Activated CD8-positive, alpha-beta memory T cell treated with anti-CD3 and anti-CD28 coated beads, Interleukin-2, amount 10 ng/mL, durations not matched to agents 7 days and 5 days (primary cell): ENCODE measurements at places on chromosomes 12 and 14. TPM values are rescaled to one million over a fixed set of nuclear protein-coding genes. Genes with fewer than 3 reads are reported as not detected.

- no peaks in the 10 kb centered on the region for H3K36me3 ChIP-seq
- peaks cover 45% of the 10 kb centered on the region for H3K4me1 ChIP-seq
- H3K27ac ChIP-seq = peak overlapping the region; percentile 80
- peak; percentile 80 for DNase-seq
These were observed 81.6 kb downstream of the ITPK1 start for GRCh38 chr14:93033983-93034670.

GRCh38 chr12:30982413-30982812 is 55.9 kb downstream of the TSPAN11 start:
- no peak overlapping the region for H3K4me3 ChIP-seq
- DNase-seq = no peak
- no peaks in the 10 kb centered on the region for H3K4me1 ChIP-seq
- H3K27me3 ChIP-seq = no peaks in the 10 kb centered on the region

DNA sequence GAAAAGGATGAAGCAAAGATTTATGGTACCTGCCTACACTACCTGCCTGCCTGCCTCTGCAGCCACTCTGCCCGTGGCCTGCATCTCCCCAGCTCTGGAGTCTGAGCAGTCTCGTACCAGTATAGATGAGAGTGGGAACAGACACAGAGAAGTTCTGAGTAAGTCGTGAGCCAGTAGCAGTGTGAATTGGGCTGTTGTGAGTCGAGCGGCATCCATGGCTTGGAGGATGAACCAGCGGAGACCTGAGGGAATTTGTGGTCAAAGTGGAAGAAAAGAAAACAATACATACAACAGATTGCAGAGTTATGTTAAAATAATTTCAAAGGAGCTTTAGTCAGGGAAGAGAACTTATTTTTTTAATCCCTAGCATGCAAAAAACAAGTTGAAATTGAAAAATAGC is 25.3 kb downstream of the C2CD5 start:
- peaks cover 1% of the 10 kb centered on the region for H3K4me1 ChIP-seq
- H3K36me3 ChIP-seq = peaks cover 29% of the 10 kb centered on the region
- H3K27ac ChIP-seq = no peak overlapping the region
- no peak for DNase-seq
- no peaks in the 10 kb centered on the region for H3K27me3 ChIP-seq

The IL23A gene
- 2.9 TPM for total RNA-seq

The ATG14 gene
- total RNA-seq = 4.3 TPM

The RAB15 gene
- total RNA-seq = 2.1 TPM
